ENCODE measurements at places on chromosomes 2 and 18.
A peak's percentile ranks its signal among the peaks of the same experiment; 100 is the strongest.

- no peak for DNase-seq
Observed at GRCh38 chr18:37584952-37585695, 19.5 kb upstream of the CELF4 start.

DNA sequence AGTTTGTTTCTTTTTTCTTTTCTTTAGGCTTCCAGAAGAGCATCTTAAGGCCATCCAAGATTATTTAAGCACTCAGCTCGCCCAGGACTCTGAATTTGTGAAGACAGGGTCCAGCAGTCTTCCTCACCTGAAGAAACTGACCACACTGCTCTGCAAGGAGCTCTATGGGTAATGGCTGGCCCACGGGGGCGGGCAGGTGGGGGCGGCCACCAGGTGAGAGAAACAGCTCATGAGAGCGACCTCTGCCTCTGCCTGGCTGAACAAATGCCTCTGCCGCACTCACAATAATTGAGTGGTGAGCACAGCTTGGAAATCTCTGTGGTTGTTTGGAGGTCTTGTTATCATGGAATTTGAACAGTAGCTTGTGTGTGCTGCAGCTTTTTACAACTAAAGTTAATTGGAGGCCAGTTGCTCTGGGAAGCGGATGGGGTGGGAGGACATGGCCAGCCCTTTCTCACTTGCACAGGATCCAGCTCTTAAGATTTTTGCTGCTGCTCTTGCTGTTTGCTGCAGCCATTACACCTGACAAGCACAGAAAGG lies 70.4 kb downstream of the INPP5D start:
- no peak for DNase-seq

DNA sequence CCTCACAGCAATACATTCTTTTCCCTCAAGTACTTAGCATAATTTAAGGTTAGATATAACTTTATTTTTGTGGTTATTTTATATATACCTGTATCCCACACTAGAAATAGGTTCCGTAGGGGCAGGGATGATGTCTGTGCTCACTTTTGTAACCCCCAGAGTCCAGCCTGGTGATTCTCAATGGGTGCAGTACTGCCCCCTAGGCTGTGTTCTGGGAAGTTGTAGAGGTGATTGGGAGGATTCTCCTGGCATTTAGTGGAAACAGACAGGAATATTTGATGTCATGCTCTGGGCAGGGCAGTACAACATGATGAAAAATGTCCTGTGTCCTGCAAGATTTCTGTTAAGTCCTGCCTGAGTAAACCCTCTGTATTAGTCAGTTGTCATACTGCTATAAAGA lies 333.3 kb downstream of the PLCL1 start:
- no peak for DNase-seq

DNA sequence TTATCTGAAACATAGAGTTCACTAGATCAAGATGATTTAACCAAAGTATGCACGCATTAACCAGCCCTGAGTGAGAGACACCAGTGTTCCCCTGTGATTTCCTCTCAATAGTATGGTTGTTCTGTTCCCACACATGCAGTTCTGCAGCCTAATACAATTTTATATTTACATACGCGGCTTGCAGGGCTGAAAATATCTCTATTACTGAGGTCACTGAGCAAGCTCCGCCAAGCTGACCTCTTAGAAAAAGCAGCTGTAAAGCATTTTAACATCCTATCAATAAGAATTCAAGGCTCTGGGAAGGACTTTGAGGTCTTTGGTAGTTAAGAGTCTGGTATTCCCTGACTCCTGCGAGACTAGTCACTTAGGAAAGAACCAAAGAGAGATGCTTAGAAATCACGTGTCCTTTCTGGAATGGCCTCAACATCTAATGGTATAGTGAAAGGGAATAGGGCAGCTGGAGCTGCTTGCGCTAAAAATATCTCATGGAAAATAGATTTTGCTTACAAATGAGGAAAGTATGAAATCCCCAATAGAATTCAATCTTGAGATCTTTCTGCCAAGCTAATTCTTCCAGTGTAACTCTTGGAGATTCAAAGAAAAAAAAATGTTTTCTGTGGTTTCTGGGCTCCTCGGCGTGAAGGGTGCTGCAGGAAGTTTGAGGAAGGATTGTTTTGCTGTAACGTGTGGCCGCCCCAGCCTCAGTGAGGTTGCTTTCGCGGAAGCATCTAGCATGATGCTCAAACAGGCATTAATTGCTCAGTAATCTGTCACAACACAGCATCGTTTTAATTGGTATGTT lies 59.2 kb downstream of the DOCK10 start:
- no peak for DNase-seq

DNA sequence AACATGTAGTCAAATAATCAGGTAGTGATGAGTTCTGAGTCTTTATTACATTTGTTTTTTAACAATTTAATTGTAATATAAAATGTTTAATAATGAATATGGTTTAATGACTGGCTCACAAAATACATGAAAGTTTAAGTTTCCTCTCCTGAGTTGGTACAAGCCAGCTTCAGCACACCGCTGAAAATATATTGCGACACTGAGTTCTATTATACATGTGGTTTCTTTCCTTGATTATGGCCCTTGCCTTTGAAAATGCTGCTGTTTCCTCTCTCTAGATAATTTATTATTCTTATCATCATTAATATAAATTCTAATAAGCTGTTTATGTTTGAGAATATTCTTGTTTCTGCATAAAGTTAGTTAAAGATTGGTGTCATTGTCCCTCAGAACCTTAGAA lies 249.3 kb downstream of the PARD3B start:
- DNase-seq = peak; percentile 45

DNA sequence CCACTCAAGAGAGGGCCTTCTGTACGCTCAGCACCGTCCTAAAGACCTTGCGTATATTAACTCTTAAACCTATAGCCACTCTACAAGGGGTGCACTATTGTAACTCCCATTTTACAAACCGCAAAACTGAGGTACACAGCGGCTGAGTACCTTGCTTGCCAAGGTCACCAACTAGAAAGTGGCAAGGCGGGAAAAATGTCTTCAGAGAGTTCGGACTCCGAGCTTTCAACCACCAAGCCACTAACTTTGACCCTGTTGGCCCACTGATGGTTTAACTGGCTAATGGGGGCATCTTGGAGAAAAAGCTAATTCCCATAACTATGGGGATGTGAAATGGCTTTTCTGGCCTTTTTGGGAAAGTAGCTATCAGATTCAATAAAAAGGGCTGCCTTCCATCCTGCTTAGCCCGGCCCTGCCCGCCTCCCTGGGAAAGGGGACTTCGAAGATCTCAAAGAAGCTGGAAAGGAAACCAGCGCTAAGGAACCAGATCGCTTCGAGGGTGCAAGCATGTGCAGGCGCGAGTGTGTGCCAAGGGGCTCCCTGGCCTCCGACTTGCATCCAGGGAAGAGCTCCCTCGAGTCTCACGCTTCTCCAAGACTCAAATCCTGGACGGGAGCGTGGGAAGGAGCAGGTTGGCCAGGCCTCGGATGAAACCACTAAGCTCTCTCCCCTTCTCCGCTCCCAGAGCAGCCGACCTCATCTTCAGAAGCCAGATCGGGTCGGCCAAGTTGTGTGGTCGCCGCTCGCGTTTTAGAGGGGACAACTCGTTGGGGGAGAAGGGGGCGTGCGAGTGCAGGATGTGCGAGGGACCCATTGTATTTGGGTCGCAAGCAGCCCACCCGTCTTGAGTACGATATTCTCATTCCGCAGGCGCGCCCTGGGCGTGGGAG lies 2.2 kb upstream of the SP5 start:
- no peak for DNase-seq

- DNase-seq = peak; percentile 69
Observed at GRCh38 chr18:34990597-34990996, 50.6 kb upstream of the MAPRE2 start.

- no peak for DNase-seq
Observed at GRCh38 chr2:20526708-20527107, 79.8 kb downstream of the RHOB start.

DNA sequence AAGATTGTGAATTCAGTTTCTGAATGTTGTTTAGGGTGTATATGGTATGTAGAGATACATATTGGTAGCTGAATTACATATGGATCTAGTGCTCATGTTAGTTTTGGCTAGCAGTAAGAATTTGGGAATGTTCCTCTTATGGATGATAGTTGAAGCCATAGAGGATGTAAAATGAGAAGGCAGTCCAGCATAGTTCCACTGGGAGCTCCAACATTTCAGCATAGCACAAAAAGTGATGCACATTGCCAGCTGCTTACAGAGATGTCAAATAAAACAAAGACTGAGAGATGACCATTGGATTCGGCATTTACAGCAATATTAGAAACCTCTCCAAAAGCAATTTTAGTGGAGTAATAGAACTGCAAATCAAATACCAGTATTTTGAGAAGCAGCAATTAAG lies 77.4 kb downstream of the EML4 start:
- DNase-seq = no peak

DNA sequence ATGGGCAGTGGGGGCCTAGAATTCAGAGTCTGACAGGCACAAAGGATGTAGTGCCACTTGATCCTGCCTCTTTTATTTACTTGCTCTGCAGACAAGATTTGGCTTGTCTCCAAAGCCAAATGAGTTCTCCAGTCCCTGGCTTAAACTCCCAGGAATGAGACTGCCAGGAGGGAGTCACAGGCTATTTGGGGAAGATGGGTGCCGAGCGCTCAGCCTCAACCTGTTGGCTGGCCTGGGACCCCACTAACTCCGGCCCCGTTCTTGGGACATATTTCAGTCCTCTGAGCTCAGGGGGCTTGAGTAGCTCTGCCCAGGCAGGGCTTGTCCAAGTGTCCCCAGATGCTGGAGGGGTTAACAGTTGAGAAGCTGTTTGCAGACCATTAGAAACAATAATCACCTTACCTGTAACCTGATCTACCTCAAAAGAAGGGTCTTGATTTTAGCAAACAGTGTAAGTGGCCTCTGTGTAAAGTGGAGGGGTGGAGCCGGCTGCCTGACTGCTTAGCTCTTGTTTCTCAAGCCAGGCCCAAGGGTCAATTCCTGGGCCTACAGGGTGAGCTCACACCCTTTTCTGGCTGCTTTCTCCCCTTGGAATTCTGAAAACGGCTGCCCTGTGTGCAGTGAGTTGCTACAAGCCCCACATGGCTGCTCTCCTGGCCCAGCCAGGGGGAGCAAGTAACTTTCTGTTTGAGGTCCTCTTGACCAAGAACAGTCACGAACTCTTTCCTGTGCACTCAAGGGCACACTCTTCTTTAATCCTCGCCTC lies 27.1 kb upstream of the FZD5 start:
- DNase-seq = no peak

- DNase-seq = no peak
Observed at GRCh38 chr18:37964885-37965571, 399.4 kb upstream of the CELF4 start.

- DNase-seq = no peak
Observed at GRCh38 chr2:173819852-173820251, 145.3 kb downstream of the SP3 start.

GRCh38 chr2:96495982-96496629 lies 9.1 kb downstream of the NEURL3 start:
- DNase-seq = no peak

GRCh38 chr18:62357079-62357719 lies 32.1 kb downstream of the TNFRSF11A start:
- no peak for DNase-seq

- no peak for DNase-seq
Observed at GRCh38 chr18:40006634-40007033, 1948.4 kb upstream of the PIK3C3 start.

DNA sequence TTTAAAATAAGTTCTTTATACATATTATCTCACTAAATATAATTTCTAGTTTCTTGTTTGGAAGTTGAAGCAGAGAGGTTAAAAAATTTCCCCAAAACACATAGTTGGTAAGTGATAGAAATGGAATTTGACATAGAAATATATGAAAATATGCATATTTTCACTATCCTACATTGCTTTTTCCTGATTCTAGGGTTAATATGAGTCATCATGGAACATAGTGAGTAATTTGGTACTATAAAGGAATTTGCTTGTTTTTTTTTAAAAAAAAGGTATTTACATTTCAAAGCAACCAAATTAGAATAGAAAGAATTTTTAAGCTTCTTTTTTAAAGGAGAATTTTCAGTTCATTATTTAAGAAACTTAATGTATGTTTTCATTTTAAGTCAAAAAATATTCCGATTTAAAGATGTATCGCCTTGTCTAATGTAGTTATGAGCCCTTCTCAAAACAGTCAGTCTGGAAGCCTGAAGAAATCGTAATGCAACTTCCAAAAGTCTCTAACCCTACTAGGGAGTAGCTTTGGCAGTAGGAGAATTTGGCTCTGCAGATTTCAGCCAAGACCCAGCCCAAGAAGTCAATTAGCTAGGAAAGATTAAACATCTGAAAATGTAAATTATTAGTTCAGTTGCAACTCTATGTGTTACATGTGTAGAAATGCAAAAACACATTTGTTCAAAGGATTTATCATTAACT lies 147.3 kb downstream of the RDH14 start:
- DNase-seq = peak; percentile 41

GRCh38 chr2:178292586-178292985 lies 98.3 kb downstream of the OSBPL6 start:
- DNase-seq = no peak

DNA sequence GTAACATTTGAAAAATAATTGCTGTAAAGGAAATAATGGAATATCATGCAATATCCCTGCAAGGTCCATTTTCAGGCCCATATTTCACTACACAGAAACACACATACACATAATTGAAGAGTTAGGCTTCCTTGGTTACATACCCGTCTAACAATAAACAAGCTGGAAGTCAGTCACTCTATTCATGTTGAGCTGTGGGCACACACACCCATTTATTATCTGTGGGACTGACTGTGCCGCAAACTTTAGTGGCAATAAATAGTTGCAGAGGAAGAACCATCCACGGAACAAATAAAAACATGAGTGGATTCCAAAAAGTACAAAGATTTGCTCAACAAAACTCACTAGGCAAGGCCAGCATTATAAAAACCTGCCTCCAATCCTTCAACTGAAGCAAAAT lies 24.8 kb downstream of the PID1 start:
- DNase-seq = no peak

DNA sequence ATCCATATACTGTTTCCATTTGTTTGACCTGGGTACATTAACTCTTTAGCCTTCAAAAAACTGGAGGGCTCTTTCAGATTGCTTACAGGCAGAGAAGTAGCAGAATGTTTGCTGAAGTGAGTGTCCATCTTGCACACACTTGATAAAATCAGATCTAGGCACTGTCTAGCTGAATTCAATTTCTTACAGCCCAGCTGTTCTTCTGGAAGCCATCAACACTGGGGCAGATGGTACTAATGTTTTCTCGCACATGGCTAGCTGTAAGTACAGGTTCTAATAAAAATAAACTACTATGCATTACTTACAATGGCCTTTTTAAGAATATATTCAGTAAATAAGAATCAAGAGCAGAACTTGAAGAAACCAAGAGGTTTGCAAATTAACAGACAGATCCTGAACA lies 175.9 kb downstream of the NBAS start:
- no peak for DNase-seq

GRCh38 chr2:204452464-204453023 lies 92.7 kb upstream of the PARD3B start:
- peak; percentile 94 for DNase-seq
